Stimulated activated CD4-positive, alpha-beta T cell treated with anti-CD3 and anti-CD28 coated beads, Interleukin-2, amount 100 ng/mL, for 24 hours (primary cell): ENCODE measurements at places on chromosomes 5 and 9.

DNA sequence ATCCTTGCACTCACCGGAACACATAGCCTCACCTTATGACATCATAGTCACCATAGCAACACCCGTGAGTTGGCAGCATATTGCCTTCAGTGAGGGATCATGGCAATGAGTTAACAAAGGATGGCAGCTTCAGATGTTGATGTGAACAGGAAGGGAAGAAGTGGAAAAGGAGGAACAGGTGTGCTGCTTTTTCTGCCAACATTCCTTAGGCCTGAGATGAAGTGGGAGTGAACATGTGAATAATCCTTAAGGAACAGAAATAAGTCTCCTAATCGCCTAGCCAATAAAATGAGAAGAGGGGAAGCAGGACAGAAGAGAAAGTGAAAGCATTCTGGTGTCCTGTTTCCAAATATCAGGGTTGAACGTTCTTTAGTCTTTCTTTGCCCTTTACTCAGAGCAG lies 360.0 kb downstream of the BRINP1 start:
- DNase-seq: no peak

- no peak for DNase-seq
Measured at GRCh38 chr5:164233791-164234190, 728.4 kb downstream of the MAT2B start.

DNA sequence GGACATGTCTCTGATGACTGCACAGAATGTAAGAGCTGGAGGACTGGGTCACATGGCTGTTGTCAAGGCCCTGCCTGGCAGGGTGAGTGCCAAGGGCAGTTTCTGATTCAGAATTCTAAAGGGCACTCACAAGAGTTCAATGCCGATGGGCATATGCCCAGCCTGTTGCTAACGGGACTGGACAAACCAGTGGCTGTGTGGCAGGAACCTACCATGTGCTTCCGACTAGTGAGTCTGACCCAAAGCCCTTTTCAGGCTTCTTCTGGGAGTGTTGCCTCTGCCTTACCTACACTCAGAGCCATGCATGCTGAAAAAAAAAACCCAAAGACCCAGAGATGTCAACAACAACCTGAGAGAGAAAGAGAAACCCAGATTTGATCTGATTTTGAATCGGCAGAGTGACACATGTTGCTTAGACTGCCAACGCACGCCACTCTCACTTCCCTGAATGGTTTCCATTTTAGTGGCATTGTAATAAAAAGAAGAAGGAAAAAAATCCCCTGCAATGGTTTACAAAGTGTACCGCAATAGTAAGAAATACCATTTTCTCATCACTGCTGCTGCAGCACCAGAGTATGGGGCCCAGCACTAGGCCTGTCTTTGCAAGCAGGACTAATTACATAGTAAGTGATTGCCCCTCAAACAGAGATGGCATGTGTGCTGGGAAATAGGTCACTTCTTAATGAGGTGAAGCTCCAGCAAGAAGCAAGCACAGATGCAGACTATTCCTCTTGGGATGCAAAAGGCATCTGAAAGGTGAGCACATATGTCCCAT lies 194.3 kb downstream of the PALM2AKAP2 start:
- DNase-seq: peak; percentile 65

DNA sequence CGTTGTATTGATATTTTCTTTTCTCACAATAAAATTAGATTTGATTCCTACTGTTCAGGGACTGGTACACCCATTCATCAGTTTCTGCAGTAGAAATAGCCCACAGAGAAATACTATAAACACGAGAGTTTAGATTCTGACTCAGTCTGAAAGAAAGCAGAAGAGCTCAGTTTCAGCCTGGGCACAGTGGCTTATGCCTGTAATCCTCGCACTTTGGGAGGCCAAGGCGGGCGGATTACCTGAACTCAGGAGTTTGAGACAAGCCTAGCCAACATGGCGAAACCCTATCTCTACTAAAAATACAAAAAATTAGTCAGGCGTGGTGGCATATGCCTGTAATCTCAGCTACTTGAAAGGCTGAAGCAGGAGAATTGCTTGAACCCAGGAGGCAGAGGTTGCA lies 8.6 kb downstream of the ITK start:
- DNase-seq: peak; percentile 58

DNA sequence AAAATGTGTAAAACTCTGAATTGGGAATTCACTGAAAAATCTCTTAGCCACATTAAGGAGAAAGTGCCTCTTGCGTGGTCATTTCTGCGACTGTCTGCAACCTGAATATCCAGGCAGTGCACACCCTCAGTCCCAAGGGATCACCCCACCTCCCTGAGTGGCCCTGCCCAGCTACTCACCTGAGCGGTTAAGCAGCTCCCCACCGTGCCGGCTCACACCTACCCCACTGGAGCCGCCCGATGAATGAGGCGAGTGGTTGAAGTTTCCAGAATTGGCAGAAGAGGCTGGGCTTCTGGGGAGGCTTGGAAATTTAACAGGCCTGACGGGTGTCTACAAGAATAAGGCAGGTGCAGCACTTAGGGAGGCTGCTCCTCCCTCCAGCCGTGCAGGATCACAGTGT lies 25.6 kb downstream of the ANKS6 start:
- DNase-seq: no peak

DNA sequence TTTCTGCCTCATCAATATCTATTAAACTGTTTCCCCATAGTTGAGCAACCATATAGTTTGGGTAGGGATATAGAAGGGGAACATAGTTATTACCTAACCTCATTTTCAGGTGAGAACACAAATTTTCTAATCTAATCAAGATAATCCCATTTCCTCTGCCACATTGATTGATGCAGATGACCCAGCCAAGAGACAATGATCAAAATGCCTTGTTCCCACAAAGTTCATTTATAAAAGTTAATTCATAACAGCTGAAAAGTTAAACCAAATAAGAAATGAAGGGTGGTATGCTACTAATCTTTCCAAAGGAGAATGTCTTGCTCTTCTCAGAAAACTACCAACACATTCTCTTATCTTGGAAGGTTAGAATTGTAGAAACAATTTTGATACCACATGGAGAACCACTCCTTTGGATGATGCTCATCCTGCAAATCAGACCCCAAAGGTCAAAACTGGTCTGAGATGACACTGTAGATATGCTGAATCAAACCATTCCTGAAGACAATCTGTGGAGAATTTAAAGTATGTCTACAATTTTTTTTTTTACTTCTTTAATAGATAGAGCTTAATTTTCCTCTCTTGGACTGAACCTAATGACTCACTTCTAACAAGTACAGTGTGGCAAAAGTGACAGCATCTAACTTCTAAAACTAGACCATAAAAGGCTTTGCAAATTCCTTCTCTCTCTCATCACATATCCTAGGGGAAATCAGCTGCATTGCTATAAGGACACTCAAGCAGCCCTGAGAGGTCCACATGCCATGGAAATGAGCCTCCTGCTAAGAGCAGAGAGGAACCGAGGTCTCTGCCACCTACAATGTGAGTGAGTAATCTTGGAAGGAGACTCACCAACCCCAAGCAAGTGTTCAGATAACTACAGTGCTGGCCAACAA lies 586.7 kb upstream of the TUSC1 start:
- no peak for DNase-seq

DNA sequence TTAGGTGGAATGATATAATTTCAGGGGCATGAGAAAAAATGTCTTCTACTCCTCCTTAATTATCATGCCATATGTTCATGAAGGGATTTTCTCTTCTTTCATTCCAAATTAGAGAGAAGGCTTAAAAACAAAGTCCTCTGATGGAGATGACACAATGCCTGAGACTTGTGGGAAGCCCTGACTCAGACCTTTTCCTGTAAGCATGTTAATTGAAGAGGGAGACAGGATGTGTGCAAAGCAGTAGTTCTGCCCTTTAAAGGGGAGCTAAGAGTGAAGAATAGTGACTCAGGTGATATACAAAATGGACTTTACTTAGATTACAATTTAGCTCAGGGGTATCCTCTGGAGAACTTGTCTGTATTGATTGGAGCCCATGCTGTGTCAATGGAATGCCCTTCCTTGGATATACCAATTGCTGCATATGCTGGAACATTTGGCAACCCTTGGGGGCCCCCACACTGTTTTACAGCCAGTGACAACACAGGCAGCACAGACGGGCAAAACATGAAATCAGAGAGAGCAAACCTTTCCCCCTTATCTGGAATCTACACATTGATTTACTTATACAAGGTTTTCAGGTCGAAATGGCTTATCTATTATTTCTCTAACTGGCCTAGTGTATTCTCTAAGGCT lies 81.3 kb downstream of the IZUMO3 start:
- no peak for DNase-seq

- no peak for DNase-seq
Measured at GRCh38 chr5:155866971-155867370, 460.0 kb upstream of the SGCD start.

DNA sequence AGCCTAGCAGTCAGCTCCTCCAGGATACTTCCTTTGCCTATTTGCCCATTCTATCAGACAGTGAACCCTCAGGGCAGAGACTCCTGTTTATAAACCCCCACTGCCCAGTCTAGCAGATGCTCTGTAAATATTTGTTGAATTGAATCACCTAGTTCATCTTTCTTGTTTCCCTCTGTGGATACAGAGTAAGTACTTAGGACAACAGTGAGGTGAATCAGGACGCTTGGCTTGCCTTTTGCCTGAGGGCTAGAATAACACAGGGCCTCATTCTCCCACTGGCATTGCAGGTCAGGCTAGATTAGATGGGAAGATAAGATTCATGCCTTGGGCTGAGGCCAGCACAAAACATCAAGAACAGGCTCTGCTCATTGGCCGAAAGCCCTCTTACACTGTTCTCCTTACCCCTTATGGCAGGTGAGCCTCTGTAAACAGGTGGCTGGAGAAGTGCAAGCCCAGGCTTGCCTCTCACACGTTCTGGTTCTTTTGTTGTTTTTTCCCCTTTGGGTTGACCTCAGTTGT lies 22.2 kb downstream of the TNFSF8 start:
- no peak for DNase-seq

- no peak for DNase-seq
Measured at GRCh38 chr5:158070859-158071258, 211.9 kb upstream of the CLINT1 start.

DNA sequence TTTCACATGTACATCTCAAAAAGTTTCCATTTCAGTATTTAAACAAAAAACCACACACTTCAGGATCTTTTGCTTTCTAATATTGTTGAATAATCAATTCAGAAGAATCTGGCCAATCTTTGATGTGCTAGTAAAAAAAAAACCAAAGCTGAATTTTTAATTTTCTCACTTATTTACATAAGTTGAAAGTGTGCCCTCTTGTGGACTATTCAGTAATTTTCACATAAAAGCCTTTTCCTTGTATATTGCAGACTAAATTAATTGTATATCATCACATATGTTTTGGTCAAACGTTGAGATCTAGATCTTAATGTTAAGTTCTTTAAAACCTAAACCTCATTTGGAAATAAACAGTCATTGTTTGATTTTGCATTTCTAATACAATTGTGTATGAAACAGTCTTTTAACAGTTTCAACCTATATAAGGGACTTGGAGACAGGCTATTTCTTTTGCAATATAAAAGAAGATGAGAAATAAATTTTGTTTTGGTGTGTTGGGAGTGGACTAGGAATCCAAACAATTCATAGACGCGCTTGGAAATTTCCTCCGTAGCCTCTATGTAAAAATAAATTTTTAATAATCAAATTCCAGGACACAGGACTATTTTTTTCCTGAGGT lies 68.1 kb downstream of the NIPBL start:
- DNase-seq: no peak

DNA sequence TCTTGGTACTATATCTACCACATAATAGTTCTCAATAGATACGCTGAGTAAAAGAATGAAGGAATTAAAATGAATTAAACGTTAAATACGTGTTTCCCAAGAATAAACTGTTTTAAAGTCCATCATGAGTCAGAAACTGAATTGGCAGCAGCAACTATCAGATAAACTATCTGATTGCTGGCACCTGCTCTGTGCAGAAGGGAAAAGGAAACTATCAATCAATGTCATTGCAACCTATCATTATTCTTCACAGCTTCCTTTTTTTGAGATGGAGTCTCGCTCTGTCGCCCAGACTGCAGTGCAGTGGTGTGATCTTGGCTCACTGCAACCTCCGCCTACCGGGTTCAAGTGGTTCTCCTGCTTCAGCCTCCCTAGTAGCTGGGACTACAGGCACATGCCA lies 8.8 kb upstream of the WDR36 start:
- no peak for DNase-seq

GRCh38 chr9:114551750-114552685 lies 35.6 kb upstream of the ATP6V1G1 start:
- DNase-seq: no peak

- DNase-seq: no peak
Measured at GRCh38 chr5:2688586-2688985, 62.9 kb downstream of the IRX2 start.

- DNase-seq: no peak
Measured at GRCh38 chr9:93579711-93580516, 3.5 kb downstream of the PHF2 start.

- DNase-seq: no peak
Measured at GRCh38 chr9:136201609-136202453, 3.1 kb downstream of the LHX3 start.

DNA sequence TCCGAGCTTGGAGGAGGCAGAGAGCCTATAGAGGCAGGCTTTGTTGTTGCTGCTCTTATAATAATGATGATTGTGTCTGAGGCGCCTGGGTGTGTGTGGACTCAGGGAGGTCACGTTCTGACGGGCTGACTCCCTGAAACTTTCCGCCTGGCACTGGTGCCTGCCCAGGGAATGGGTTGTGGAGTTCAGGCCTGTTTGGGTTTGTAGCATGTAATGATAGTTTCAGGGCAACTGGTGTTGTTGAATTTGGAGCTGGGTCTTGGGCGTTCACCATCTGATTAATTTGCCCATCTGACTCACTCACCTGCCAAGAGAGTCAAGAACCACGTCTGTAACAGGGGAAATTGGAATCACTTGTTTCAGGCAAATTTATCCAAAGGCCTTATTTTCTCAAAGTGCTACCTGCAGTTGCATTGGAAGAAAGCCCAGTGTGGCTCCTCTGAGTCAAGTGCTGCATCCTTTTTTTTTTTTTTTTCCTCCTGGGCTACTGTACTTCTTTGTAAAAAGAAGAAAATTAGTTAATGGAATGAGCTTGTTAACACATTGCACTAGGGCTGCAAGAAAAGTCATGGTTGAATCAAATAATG lies 386.5 kb downstream of the GADD45G start:
- no peak for DNase-seq

- no peak for DNase-seq
Measured at GRCh38 chr9:93955111-93955980, at the start of gene BARX1. Gene BARX1, minus strand, starts transcription at chr9:93955355. Its CDS starts 209 bp downstream, at chr9:93955146.

DNA sequence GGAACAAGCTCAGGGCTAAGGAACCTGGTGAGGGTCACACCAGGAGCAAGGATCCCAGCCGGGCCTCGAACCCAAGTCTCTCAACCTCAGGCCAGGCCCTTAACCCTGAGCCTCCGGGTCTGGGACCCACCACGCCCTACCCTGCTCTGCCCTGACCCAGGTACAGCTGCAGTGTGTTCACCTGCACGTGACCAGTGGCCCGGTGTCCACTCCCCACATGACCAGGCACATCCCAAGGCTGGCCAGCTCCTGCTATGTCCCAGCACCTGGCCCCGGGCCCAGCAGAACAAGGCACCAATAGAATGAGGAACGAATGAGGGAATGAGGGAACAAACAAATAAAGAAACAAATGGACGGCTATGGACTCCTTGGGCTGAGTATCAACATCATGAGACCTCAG lies 112.0 kb upstream of the SARDH start:
- DNase-seq: no peak
